ENCODE measurements at places on chromosomes 1 and 21.

DNA sequence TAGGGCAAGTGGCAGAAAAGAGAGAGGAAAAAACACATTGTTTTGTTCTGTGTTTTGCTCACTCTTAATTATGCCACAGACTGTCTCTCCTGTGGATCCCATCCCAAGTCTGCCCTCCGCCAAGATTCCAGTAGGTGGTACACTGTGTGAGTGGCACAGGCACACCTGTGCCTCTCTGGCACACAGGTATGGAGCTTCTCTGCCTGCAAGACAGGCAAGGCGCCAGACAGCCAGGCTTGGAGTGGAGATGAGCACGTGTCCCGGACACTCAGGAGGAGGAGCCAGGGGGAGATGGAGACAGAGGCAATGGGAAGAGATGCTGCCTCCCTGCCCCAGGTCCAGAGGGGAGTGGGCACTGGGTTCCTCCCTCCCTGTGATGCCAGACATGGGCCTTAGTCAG is 6.5 kb upstream of the GRIK3 start:
- DNase-seq = no peak

GRCh38 chr1:61782771-61783170 is 40.5 kb downstream of the PATJ start:
- peak; percentile 37 for DNase-seq

DNA sequence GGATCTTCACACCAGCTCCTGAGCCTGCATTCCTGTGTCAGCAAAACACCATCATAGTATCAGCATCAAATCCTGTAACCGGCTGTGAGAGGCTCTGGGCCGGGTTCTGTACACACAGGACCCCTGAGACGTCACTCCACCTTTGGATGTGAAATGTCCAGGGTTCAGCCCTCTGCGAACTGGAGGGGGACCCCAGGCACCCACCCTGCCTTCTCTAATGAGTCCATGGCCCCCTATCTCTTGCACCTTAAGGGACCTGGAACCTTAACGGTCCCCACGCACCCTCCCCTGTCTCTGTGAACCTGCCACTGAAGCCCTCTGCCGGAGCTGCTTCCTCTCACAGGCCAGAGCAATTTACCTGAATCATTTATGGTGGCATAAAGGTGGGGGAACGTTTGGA is 257.8 kb downstream of the NPHP4 start:
- no peak for DNase-seq

GRCh38 chr1:173082913-173083312 is 32.2 kb upstream of the TNFSF18 start:
- DNase-seq = no peak

DNA sequence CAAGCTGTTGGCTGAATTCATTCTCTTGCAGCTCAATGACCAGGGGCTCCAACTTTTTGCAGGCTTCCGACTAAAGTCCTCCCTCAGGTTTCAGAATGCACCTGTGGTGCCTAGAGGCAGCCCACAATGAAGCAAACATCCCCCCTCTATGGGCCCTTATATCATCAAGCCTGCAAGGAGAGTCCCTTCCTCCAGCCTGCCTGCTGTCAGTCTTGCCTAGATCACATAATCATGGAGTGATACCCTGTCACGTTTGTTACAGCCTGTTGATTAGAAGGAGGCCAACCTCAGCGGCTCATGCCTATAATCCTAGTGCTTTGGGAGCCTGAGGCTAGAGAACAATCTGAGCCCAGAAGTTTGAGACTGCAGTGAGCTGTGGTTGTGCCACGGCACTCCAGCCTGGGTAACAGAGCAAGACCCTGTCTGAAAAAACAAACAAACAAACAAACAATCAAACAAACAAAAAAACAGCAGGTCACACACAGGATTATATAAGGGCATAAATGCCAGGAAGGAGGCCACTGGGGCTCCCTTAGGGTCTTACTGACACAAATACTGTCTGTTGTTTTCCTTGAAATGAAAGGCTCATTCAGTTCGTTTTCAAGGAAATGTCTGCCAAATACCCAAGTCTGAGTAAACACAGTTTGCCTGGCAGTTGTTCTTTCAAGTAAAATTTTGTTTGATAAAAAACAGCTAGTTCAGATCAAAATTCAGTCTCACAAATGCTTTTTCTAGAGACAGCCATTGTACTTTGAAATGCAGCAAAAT is 4.7 kb upstream of the SPRR3 start:
- no peak for DNase-seq

DNA sequence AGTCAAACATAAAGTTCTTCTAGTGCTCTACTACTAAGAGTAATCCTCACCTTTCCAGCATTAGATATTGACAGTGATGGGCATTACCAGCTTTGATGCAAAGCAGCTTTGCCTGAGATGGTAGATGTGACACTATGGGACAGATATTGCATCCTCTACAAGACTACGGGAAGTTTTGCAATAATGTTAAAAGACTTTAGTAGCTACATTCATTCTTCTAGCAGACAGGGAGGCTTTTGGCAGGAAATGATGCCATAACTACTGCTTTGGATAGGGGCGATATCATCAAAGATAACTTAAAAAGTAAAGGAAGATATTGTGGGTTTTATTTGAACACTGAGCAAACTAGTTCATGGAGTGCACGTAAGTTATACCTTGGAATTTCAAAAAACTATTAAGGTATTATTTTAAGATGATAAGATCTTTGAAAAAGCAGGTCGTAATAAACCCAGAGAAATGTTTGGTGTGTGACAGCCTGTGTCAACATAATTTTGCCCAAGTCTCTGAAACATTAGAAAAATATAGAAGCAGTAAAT is 368.3 kb upstream of the TMPRSS15 start:
- DNase-seq = no peak

GRCh38 chr1:234934611-234935033 is 194.0 kb downstream of the TOMM20 start:
- no peak for DNase-seq

DNA sequence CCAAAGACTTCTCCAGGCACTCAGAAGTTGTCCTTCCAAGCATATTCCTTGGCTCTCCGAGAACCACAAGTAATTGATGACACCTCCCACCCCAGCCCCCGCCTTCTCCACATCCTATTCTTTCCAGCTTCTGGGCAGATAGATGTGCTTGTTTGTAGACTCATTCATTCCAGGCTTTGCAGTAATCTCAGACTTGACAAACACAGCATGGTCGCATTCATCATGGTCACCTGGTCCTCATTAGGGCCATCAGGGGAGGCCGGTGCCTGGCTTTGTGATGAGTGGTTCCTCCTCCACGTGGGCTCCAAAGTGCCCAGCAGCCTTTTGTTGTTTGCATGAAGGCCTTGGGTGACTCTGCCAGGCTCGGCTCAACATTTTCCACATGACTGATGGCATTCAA is 28.5 kb upstream of the KCNE2 start:
- no peak for DNase-seq

DNA sequence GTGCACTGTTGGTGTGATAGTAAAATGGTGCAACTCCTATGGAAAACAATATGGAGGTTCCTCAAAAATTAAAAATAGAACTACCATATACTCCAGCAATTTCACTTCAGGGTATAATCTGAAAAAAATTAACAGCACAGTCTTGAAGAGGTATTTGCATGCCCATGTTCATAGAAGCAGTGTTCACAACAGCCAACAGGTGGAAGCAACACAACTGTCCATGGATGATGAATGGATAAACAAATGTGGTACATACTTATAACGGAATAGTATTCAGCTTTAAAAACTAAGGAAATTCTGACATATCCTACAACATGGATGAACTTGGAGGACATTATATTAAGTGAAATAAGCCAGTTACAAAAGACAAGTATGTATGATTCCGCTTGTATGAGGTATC is 8.2 kb downstream of the TTLL7 start:
- no peak for DNase-seq

- no peak for DNase-seq
These were observed 46.6 kb downstream of the TRMT1L start for GRCh38 chr1:185110145-185110544.

DNA sequence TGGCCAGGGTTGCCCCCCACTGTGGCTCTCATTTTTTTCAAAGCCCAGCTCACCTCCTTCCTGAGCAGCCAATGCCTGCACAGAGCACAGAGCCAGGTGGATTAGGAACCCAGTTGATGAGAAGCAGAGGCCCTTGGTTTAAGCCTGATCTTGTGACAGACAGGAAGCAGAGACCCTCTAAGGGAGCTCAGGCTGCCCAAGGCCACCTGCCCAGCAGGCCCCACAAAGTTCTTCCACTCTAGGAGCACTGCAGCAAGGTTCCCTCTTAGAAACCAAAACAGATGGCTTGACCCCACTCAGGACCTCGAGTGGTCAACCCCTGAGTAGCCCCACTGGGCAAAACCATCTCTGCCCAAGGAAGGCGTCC is 25.5 kb upstream of the PRSS38 start:
- no peak for DNase-seq

DNA sequence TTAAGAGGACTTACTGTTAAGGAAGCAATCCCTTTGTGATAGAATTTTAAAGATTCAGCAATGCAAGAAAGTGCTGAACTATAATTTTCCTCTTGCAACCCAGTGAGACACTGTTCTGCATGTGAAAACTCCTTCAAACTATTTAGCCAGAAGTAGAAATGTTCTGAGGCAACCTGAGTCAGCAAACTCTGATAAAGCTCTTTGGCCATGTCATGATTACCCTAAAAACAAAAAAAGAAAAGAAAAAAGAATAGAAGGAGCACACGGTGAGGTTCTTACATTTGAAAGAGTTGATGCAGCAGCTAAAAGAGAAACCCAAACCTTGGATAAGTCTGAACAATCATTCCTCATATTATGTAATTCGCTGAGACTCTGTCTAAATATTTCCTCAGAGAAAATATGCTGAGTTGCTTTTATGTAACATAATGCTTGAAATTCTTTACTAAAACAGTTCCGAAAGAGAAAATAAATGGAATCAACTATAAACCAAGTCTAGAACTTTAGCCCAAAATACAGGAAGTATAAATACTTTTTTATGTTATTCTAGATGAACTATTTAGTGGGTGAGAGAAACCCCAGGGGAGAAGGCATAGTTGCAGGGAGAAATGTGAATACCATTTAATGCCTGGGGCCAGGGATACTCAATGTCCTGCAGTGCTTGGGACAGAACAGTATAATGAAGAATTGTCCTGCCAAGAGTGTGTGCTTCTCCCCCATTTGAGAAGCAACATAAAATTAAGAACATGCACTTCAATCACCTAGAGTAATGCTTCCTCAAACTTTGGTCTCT is 60.0 kb downstream of the INTS7 start:
- DNase-seq = no peak

DNA sequence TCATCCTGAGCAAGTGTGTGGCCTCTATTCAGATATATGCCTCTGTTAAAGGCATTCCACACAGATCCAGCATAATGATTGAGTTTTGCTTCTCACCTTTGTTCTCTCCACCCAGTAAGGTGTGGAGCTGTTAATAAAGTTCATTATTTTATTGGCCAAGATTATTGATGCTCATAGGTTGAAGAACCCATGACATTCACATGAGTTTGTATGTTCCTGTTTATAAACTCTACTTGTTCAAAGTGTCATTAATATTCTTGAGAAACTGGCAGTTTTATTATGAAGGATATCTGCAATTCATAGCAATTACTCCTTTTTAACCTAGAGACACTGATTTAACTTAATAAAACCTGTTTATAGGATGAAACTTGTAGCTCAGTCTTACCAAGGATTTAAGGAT is 22.0 kb downstream of the IVNS1ABP start:
- no peak for DNase-seq

DNA sequence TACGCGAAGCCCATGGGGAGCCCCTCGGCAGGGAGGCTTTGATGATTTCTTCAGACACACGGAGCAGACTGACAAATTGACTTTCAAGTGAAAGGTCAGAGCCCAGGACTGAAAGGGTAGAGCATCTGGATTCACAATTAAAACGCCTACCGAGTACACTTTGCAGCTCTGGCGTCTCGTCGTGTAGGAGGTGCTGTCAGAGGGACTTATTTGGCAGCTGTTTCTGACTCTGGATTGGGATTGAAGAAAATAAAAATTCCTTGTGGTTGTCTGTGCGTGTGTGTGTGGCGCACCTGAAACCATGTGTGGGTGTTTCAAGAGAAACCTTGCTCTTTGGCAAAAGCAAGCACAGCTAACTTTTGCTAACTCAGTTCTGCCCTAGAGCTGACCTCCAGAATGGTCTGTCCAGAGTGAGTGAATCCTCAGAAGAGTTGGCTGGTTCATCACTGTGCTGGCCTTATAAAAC is 348.7 kb downstream of the HLX start:
- DNase-seq = no peak

GRCh38 chr1:30856260-30856790 is 52.2 kb downstream of the SDC3 start:
- DNase-seq = no peak

DNA sequence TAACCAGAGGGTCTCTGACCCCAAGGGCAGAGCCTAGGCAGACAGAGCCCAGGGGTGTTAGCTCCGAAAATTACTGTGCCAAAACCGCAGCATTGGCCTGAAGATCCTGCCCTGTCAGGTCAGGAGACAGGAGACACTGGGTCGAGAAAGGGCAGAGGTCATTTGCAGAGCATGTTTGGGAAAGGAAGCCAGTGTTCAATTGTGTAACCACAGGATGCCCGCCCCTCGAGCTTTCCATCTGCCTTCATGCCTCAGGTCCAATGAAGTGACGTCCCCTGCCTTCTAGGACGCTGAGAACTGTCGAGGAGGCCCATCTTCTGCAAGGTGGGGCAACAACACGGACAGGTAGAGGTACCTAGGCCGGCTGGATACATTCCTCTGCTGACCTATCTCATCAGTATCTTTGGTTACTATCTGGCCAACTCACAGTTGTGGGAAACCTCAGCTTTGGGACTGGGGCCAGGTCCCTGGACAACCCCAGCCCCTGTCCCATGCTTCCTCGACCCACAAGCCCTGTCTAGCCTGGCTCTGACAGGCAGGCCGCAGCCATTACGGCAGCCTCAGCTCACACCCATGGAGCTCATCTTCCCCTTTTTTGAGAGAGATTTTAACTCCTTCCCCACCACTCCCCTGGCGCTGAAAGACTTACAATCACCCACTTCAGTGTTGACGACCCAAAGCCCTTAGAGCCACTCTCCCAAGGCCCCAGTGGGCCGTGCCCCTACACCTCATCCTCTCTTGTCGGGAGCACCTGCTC is 1.3 kb downstream of the ARL8A start:
- DNase-seq = no peak

- DNase-seq = no peak
These were observed 44.2 kb downstream of the PTPRU start for GRCh38 chr1:29280409-29281131.

DNA sequence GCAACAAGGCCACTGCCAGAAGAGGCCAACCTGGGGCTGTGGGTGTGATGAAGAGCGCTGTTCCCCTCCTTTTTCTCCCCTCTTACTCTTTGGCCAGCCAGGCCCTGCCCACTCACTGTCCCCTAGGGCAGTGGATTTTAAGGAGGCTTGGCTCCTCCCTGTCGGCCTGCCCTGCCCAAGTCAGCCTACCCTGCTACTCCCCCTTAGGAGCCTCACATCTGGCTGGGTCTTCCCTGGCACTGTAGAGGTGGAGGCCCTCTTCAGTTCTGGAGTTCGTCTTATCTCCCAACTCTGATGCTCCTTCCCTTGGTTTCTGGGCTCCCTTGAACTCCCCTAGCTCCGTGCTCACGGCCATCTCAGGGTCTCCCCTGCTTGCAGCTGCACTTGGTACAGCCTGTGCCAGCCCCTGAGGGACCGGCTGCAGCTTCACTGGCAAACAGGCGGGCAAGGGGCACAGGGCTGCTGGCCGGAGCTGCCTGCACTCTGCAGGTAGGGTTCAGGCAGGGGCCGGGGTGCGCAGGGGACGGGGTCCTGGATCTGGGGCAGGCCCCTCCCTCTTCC is 4.0 kb downstream of the AMPD2 start:
- DNase-seq = no peak

Measured in activated CD4-positive, alpha-beta T cell treated with anti-CD3 and anti-CD28 coated beads, Interleukin-2, amount 50 U/mL, for 1 hour (primary cell).